Activated CD4-positive, alpha-beta T cell treated with anti-CD3 and anti-CD28 coated beads, Interleukin-2, amount 10 ng/mL, durations not matched to agents 24 days and 14 days (primary cell): ENCODE measurements at places on chromosomes 2 and 18. TPM values are rescaled to one million over a fixed set of nuclear protein-coding genes. Genes with fewer than 3 reads are reported as not detected.

GRCh38 chr18:10314066-10314465, 140.4 kb upstream of the APCDD1 start:
- no peaks in the 10 kb centered on the region for H3K36me3 ChIP-seq
- DNase-seq = no peak
- H3K27ac ChIP-seq = no peak overlapping the region
- no peaks in the 10 kb centered on the region for H3K4me1 ChIP-seq
- no peaks in the 10 kb centered on the region for H3K27me3 ChIP-seq

DNA sequence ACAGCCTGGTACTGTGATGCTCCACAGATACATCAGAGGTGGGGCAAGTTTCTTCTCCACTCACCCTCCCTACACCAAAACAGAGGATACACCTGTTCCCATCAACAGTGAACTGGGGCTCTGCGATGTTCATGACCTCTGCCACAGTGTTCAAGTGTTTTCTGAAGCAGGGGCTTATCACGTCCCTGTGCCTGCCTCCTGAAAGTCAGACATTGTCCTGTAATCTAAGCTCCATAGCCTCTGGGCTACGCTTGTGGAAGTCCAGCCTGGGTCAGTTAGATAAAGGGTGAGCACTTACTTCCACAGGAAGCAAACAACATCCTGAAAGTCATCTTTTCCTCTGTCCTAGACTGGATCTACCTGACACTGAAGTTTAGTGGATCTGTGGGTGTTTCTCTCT, 20.2 kb upstream of the MRO start:
- no peak for DNase-seq
- H3K27ac ChIP-seq = no peak overlapping the region
- no peaks in the 10 kb centered on the region for H3K36me3 ChIP-seq
- peaks cover 24% of the 10 kb centered on the region for H3K27me3 ChIP-seq
- peaks cover 2% of the 10 kb centered on the region for H3K4me1 ChIP-seq
- H3K4me3 ChIP-seq = no peak overlapping the region

DNA sequence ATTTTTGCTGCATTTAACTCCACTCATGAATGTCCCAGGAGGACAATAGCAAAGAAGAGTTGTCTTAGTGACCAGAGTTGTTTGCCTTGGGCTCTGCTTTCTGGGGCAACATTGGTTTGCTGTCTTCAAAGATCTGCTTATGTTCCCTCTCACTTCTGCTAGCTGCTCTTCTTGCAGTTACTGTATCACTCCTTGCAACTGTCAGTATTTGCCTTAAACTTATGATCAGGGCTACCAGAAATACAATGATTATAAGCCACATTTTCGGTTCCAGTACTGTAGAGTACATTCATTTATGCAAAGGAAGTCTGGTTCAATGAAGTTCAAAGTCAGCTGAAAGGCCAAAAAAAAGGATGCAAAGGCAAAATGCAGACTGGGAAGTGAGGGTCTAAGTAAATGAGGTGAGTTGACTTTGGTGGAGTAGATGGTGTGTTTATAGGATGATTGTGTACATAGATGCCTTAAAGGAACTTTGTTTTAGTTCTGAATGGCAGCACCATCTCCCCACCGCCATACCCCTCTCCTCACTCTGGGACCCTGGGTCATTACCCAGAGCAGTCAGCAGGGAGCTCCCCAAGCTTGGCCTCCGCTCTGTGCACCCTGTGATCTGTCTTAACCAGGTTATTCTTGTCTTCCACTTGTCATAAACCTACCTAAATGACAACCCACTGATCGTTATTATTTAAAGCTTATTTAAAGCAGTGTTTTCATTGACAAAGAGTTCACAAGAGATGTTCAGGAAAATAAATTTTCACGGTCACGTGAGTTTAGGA, 236.0 kb downstream of the DOK6 start:
- H3K27me3 ChIP-seq = peaks cover 6% of the 10 kb centered on the region
- peak; percentile 71 for DNase-seq
- no peaks in the 10 kb centered on the region for H3K36me3 ChIP-seq
- H3K4me3 ChIP-seq = no peak overlapping the region
- H3K4me1 ChIP-seq = no peaks in the 10 kb centered on the region

The ABCB11 gene
- not detected in 2 replicates for total RNA-seq

DNA sequence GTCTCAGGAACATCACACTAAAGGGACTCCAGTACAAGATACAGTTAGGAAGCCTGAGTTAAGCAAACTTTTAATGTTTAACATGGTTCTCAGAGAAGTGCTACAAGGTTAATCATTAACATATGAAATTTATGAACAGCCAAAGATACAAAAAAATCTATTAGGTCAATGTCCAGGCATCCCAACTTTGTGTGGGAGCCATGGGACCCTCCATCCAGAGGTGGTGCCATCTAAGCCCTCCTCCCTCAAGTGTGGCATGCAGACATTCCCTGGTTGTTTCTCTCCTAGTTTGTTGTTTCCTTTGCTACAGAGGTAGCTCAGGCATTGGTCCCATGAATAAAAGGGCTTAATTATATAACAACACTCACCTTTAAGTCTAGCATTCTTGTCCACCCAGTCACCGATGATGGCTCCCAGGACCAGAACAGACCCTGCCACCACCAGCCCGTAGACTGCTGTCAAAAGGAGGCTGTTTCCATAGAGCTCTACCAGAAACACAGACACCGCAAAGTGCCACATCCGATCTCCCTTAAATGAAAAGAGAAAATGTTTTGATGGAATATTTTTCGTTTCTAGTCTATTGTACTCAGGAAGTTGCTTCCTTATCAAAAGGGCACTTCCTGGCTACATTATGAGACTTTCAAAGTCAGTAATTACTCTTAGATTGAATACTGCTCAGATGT, 5.7 kb downstream of the SLC40A1 start:
- no peak overlapping the region for H3K4me3 ChIP-seq
- H3K36me3 ChIP-seq = no peaks in the 10 kb centered on the region

The ERBB4 gene
- total RNA-seq = not detected in 2 replicates
